MM.1S (cell line): ENCODE measurements at places on chromosomes 1 and 21.

- DNase-seq = peak; percentile 84
Measured at GRCh38 chr1:155938220-155938627, 3.2 kb upstream of the RXFP4 start.

- DNase-seq = no peak
Measured at GRCh38 chr1:82795508-82796149, 994.9 kb downstream of the ADGRL2 start.

DNA sequence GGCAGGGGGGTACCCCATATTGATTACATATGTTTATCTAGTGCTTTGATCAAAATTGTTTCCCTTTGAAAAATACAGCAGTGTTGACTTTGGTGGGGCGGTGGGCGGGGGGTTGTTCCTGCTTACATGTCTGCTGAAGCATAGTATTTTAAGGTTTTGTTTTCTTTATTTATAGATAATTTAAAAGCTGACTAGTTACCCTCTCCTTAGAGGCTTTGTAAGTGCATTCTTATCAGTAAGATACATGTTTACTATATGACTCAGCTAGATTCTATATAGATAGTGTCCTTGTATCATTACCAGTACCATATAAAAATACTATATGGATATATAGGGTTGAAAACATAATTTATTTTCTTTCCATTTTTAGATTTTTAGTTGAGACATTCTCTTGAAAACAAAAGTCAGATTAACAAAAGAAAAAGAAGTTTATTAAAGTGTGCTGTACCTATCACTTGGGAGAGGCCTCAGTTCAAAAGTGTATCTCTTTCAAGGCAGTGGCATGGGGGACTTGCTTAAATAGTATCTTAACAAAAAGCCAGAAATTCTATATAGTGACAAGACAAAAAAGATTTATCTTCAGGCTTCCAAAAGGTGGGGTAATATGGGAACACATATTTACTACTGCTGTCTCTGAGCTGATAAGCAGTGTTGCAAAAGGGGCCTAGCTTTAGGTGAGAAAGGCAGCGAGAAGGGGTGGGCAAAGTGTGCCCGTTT lies 79.0 kb downstream of the HS2ST1 start:
- DNase-seq = no peak

DNA sequence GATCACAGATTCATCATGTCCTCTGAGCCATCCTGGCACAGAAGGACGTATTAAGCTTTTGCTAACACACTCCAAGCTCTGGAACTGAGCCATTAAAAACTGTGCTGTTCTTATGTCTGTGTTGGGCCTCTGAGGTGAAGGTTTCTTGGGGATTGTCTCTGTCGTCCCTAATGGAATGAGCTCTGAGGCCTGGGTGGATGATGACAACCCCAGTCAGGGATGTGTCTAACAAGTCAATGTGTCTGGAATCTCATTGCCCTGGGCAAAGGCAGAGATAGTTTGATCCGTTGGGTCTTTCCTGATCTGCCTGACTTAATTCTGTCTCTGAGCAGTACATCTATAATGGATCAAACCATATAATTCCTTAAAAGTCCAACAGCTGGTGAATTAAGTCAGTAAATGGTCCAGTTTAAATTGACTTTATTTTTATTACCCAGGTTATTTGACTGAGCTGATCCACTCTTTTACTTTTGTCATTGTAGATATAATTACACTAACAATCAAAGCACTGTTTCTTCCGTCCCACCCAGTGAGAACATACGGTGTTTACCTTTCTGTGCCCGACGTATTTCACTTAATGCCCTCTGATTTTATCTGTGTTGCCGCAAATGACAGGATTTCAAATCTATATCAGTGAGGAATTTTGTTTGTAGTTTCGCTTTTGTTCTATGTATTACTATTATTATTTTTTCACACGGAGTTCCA lies 38.8 kb upstream of the OR2B11 start:
- DNase-seq = no peak

DNA sequence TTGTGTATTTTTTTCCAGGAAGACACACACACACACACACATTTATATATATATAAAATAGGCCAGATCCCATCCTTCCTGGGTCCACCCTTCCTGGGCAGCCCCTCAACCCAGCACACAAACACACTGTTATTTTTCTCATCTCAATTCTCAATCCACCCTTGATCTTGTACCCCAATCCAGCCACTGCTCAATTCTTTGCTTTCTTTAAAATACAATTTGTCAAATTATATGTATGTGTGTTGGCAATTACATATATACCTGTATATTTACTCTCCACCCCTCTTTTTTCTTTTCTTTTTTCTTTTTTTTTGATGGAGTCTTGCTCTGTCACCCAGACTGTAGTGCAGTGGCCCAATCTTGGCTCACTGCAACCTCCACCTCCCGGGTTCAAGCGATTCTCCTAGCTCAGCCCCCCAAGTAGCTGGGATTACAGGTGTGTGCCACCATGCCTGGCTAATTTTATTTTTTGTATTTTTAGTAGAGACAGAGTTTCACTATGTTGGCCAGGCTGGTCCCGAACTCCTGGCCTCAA lies 88.3 kb downstream of the DHRS3 start:
- DNase-seq = no peak
